ENCODE measurements at places on chromosomes 7 and 10.

GRCh38 chr7:48734695-48735406 lies 189.5 kb upstream of the CDC14C start:
- DNase-seq, result no peak

DNA sequence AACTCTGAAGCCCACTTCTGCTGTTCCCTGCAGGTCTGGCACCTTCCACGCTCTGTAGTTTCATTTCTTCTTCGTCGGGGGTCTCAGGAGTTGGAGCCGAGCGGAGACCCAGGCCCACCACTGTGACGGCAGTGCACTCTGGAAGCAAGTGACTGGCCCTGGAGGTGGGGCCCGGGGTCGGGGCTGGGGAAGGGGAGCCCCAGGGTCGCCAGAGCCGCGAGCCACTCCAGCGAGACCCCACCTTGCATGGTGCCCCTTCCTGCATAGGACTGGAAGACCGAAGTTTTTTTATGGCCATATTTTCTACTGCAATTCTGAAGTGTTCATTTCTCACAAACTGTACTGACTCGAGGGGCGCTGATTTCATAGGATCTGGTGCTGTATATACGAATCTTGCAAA lies 172.8 kb downstream of the CCDC3 start:
- no peak for DNase-seq

DNA sequence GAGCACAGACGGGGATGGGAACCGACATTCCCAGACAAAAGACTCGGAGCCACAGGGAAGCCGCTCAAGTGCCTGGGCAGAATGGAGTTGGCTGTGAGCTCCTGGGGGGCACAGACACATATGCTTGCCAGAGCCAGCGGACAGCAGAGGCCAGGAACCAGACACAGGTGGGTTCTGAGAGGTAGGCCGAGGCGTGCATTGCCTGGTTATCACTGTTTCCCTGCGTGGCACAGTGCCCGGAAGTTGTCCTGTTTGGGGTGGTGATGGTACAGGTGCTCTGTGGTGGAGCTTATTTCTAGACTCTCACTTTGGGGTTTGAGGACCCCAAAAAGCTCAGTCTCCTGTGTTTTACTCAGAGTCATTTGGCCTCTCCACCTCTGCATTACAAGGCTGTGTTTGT lies 2.5 kb downstream of the PALD1 start:
- DNase-seq, result no peak

DNA sequence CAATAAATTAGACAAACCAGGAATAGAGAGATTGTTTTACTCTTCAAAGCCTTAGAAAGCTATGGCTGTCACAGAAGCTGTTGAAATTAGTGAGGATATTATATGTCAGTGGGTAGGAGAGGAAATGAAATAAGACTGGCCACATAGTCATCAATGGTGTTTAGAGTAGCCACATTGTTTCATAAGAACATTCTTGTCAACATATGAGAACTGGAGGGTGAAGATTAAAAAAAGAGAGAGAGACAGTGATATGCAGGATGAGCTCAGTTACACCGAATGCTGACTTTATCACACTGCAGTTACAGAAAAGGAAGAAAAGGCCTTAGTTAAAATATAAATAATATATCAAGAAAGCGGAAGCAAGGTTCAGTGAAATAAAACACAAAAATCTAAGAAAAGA lies 412.0 kb downstream of the CNTNAP2 start:
- no peak for DNase-seq

DNA sequence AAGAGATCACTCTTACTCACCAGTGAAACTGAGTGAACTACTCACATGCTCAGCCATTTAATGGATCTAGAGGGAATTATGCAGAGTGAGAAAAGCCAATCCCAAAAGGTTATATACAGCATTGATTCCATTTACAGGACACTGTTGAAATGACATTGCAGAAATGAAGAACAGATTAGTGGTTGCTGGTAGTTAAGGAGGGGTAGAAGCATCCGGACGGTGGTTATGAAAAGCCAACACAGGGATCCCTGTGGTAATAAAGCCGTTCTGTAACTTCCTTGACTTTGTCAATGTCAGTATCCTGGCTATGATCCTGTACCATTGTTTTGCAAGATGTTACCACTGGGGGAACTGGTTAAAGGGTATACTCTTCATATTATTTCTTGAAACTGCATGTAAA lies 253.4 kb downstream of the USP6NL start:
- no peak for DNase-seq

GRCh38 chr10:110566472-110567200 lies 859 bp upstream of the SMC3 start:
- DNase-seq, result no peak

DNA sequence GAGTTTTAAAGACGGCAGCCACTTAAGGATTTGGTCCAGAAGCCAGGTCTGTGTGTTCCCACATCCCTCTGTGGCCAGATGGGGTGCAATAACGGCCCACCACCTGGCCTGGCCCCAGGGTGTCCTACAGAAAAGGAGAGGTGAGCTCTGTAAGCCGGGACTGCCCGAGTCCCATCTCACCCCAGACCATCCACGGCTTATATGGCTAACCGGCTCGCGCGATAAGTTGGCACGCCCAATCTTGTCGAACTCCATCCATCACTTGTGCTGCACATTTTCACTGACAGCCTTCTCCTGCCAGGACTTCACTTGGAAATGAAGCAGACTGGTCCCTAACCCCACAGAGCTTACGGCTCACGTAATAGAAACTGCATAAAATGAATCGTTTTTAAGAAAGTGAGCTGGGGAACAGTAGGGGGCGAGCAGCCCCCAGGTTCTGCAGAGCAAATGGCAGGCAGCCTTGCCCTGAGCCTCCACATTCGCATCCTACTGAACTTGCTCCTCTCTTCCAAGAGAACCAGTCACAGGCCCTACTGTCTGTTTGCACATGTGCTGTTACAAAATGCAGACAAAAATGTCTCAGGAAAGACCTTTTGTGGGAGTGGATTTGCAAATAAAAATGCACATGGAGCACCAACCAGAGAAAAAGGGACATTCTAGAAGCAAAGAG lies 98.2 kb downstream of the TNS3 start:
- DNase-seq, result no peak

DNA sequence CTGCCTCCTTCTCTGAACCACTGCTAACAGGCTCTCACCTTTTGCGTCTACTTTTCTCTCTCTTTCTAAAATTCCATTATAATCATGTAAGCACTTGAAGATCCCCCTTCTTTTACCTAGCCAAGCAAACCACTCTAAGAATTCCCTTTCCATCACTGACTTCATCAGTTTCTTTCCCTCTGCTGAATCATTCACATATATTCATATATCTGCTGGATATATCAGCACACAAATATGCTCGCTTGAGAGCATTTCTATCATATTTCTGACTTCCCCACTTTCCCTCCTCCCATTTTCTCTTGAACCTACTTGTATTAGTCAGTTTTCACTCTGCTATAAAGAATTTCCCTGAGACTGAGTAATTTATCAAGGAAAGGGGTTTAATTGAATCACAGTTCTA lies 84.2 kb upstream of the LRRN3 start:
- no peak for DNase-seq

DNA sequence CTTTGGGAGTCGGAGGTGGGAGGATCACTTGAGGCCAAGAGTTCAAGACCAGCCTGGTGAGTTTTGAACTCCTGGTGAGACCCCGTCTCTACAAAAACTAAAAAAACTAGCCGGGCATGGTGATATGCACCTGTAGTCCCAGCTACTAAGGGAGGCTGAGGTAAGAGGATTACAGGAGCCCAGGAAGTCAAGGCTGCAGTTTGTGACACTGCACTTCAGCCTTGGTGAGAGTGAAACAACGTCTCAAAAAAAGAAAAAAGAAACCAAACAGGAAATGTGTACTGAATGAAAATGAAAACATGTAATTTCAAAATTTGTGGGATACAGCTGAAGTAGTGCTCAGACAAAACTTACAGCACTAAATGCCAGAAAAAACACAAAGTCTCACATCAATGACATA lies 7.6 kb downstream of the ARHGAP12 start:
- DNase-seq, result no peak

GRCh38 chr10:69838853-69839252 lies 37.1 kb downstream of the COL13A1 start:
- DNase-seq, result no peak

GRCh38 chr7:48518092-48518491 lies 346.8 kb downstream of the ABCA13 start:
- DNase-seq, result no peak

DNA sequence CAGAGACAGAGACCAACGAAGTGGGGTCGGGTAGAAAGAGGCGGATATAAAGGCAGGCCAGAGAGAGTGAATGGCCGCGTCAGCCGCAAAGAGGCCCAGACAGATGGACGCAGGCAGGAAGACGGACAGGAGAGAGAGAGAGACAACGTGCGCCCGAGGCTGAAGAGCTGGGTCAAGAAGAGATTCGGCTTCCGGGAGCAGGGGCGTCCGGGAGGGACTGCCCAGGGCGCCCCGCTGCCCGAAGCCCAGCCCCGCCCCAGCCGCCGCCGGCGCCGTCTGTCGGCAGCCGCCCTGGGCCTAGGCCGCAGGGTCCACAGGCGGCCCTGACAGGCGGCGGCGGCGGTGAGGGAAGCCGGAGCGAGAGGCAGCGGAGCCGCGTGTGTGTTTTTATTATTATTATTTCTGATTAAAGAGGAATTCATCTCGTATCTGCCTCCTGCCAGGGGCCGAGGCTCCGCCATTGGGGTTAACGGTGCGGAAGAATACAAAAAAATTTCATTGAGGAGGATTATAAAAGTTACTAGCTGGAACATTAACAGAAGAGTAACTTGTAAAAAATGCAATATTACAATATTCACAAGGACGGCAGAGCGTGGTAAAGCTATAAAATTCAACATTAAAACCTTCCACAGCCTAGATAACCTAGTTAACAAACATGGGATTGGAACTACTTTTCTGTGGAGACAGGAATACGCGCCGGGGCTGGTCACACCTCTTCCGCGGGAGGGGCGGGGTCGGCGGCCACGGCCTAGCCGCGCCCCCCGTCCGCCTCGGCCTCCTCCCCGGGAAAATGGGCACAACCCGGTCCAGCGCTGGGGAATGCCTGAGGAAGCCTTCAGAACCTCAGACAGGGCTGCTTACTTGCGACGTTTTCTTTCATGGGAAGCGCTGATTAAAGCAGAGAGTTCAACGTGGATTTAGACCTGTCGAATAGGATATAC lies 29.7 kb upstream of the PAX2 start:
- DNase-seq, result no peak

- no peak for DNase-seq
These were observed 7.1 kb downstream of the MTPN start for GRCh38 chr7:135970045-135970444.

DNA sequence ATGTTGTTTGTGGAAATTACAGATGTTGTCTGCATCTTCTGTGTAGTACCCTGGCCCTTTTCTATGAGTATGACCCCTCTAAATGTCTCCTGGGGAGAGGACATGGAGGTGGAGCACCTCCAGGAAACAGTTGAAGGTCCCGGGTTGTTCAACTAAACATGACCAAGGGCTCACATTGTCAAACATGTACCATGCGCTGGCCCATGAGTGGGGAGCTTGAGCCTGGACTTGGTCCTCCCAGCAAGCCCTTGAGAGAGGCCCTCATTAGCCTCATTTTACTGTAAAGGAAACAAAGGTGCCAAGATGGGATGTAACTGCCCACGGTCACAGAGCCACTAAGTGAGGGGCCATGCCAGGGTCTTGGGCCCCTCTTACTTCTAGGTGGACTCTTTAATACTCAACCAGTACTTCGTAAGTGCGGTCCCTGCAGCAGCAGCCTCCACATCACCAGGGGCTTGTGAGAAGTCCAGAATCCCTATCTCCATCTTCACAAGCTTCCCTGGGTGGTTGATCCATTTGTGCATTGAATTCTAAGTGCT lies 31.2 kb downstream of the C10orf71 start:
- no peak for DNase-seq

DNA sequence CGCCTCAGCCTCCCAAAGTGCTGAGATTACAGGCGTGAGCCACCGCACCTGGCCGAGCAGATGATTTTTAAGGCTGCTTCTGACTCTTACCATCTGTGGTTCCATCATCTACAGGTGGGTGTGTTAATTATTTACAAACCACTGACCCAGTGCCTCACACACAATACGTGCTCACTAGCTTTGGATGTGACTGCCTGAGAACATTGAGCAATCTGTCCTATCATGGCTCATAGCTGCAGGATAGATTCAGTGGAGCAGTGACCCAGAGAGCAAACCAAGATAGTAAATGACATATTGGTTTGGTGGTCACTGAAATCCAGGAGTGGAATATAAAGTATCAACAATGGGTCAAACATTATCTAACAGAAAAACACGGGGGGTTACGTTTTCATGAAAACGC lies 24.1 kb downstream of the GPAM start:
- no peak for DNase-seq

- no peak for DNase-seq
These were observed 187.0 kb upstream of the C7orf33 start for GRCh38 chr7:148403466-148403993.

DNA sequence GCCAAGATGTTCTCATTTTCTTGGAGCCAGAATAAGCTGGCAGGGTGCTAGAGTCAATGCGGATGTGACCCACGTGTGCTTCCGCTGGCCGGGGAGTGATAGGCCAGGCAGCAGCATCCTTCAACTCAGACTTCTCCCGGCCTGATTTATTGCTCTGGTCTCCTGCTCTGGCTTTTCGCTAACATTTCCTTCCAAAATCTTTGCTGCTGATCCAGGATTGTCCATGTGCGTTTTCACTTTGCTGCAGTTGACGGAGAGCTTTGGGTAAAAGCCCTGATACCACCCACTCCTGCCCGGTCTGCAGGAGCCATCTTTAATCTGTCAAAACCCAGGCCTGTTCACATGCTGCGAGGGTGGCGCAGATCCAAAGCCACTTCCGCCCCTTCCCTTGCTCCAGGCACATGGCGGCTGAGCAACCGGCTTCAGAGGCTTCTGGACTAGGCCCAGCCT lies 106.8 kb downstream of the CYP26A1 start:
- no peak for DNase-seq

DNA sequence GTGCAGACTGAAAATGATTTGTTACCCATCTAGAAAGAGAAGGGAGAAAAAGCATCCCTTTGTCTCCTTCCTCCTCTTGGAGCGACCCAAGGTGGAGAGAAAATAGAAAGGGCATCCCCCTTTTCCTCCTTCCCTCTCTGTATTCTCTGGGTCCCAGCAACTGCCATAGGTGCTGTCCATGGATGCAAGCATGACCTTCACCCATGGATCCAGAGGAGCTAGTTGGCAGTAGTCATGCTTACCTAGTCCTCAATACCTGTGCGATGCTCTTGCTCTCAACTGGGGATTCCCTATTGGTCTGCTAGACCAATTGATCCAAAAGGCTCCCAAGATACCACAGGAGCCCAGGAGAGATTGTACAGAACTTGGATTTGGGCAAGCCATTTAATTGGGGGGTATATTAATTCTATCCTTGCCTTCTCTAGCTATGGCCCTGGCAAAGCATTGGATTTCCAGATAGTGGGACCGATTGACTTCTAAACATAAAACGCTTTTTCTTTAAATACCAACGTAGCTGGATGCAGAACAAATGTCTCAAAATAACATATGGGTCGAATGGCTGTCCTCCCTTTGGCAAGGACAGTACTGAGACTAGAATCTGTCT lies 547.8 kb upstream of the IGFBP3 start:
- no peak for DNase-seq

DNA sequence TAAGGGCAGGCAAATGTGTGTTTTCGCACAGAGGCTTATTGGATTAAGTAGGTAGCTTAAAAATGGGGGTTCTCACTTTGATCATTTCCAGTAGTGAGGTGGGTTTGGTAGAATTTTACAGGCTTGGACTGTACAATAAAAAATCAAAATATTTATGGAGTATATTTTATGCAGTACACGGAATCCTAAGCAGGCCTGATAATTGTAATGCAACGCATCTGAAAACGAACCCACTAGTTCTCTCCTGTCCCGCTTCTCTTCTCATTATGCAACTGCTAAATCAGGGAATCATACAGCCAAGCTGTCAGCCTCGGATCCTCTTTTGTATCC lies 377 bp upstream of the POLR1F start:
- no peak for DNase-seq

GRCh38 chr10:96978621-96979154 lies 146.6 kb downstream of the LCOR start:
- no peak for DNase-seq

Measured in activated CD8-positive, alpha-beta memory T cell treated with anti-CD3 and anti-CD28 coated beads, Interleukin-2, amount 50 U/mL, for 48 hours (primary cell).